ENCODE measurements at places on chromosomes 12 and 14.

GRCh38 chr12:100201604-100202423 is 1.2 kb downstream of the ACTR6 start:
- DNase-seq = no peak

DNA sequence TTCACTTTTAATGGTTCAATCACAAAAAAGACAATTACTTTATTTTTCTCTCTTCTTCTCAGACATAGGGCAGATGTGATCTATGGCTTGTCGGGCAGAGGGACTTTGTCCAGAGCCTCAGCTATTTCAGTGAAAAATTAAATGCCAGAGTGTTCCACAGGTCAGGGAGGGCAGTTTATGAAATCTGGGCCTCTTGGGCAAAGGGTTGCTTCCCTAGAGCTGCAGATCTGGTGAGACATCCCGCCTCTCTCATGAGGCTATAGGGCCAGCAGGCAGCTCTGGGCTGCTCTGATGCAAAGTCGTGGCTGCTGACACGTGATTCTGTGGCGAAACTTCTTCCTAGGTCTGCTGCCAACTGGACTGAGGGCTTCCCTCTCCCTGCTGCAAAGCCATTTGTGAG is 6.0 kb downstream of the CLMN start:
- peak; percentile 64 for DNase-seq

DNA sequence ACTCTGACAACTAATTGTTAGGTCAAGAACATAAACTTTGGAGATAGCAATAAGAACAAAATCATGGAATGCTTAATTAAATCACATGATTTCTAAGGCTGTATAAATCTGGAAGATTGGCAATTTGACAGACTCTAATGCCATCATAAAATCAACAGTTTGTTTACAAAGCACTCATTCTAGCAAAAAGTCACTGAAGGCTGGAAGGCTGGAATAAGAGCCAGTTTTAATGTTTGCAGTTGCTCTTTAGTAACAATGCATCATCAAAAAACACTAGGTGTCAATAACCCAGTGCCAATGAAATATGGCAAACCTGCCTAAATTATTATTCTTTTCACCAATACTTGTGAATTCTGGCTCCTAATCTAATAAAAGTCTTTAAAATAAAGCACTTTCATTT is 65.0 kb downstream of the NUMB start:
- DNase-seq = no peak

DNA sequence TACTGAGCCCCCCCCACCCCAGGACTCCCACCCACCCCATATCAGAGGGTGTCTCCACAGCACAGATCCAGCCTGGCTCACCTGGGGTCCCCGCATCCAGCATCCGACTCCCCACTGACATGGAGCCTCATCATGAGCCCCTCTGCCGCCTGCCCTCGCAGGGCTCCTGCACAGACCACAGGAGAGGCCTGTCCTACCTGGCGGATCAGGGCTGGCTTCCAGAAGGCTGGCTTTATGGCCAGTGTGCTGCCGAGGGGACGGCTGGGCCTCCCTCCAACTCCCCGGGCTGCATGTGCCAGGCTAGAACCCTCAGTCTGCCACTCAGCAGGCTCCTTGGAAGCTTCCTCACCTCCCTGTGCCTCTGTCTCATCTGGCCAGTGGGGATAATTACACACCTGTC is 119.0 kb downstream of the RFLNA start:
- DNase-seq = no peak

- no peak for DNase-seq
Measured at GRCh38 chr12:58671196-58671595, 249.1 kb downstream of the LRIG3 start.

DNA sequence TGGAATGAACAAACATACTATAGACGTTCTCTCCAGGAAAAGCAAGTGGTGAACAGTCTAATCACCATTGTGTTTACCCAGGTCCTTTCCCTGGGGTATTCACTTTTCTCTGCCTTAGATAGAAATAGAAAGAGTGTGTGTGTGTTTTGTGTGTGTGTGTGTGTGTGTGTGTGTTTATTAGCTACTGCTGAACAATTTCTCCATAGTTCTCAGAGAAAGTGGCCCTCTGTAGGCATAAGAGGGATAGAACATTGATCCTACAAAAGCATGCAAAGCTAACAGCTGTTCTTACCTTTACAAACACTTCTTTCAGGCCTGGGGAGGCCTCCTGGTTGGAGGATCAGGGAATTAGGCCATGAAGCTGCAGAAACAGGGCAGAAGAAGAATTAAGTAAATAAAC is 665.7 kb upstream of the TBX3 start:
- no peak for DNase-seq

- DNase-seq = peak; percentile 94
Measured at GRCh38 chr12:25276199-25276937, 25.6 kb upstream of the KRAS start.

- no peak for DNase-seq
Measured at GRCh38 chr12:106033161-106033675, 105.5 kb downstream of the NUAK1 start.

DNA sequence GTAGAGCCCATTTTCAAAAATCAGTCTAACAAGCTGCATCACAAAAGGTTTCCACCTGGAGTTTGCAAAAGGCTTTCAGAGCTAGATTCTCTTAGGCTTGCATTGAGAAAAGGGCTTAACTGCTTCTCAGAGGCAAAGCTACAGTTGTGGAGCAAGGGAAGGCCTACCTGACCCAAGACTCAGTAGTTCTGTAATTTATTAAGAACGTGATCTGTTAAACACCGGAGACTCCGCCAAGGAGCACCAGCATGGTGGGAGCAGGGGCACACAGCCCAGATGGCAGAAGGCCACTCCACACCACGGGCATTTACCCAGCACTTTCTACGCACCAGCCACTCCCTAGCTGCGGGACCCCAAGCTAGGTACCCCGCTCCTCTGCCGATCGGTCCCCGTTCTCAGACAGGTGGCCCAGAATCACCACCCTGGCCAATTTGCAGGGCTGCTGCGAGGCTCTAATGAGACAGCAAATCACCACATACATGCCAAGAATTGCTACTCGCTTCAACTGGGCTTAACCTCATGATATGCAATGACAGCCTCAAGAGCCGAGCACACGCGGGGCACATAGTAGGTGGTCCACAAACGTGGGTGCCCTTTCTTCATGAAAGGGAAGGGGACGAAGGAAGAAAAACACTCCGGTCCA is 1.5 kb downstream of the ITPK1 start:
- DNase-seq = peak; percentile 13

Data from kidney tubule cell (primary cell).